ENCODE measurements at places on chromosomes 12 and 14. TPM values are rescaled to one million over a fixed set of nuclear protein-coding genes. Genes with fewer than 3 reads are reported as not detected.

The C12orf56 gene
- not detected for total RNA-seq

DNA sequence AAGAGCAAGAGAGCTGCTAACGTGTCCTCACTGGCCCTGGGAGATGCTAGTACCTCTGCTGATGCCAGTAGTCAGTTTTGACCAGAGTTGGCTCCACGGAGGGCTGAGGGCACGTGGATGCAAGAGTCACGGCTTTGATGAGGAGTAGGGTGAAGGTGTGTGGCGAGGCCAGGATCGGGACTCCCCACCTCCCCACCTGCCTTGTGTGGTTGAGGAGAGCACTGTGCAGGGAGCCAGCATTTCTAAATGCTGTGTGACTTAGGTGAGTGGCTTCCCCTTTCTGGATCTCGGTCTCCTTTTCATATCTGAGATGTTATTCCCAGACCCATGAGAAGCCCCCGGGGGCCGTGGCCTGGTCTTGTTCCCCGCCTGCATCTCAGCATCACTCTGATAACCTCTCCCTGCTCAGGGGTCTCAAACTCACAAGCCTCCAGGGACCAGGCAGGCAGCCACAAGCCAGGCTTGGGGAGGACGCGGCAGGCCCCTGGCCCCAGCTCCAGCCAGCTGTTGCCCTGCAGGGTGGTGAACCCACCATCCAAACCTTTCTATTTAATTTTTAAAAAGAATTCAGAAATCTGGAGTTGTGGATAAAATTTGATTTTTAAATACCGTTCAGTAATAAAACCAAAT, 32.1 kb downstream of the MVK start:
- no peaks in the 10 kb centered on the region for H3K36me3 ChIP-seq
- H3K27ac ChIP-seq: no peak overlapping the region

- H3K4me3 ChIP-seq: no peak overlapping the region
- peaks cover 7% of the 10 kb centered on the region for H3K4me1 ChIP-seq
- H3K27me3 ChIP-seq: no peaks in the 10 kb centered on the region
- H3K27ac ChIP-seq: no peak overlapping the region
Observed at GRCh38 chr14:68369281-68370056, 423.4 kb downstream of the ZFP36L1 start.

DNA sequence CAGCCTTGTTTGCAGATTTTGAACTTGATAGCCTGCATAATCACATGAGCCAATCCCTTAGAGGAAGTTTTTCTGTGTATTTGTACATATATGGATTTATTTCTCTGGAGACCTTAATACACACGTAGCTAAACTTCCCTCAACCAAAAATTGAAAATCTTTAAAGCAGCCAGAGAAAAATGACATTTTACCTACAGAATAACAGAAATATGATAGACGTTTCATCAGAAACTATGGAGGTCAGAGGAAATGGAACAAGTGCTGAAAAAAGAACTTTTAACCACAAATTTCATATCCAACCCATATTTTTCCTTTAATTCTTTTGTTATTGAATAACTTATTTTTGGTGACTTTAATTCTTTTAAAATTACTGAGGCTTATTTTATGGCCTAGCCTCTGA, 177.7 kb downstream of the CCDC91 start:
- H3K36me3 ChIP-seq: no peaks in the 10 kb centered on the region
- H3K4me1 ChIP-seq: no peaks in the 10 kb centered on the region
- no peak overlapping the region for H3K4me3 ChIP-seq
- no peaks in the 10 kb centered on the region for H3K27me3 ChIP-seq

- DNase-seq: no peak
- no peaks in the 10 kb centered on the region for H3K27me3 ChIP-seq
- H3K4me1 ChIP-seq: peaks cover 82% of the 10 kb centered on the region
- H3K36me3 ChIP-seq: no peaks in the 10 kb centered on the region
- H3K4me3 ChIP-seq: no peak overlapping the region
Observed at GRCh38 chr12:122085591-122085990, 7.0 kb downstream of the MLXIP start.

DNA sequence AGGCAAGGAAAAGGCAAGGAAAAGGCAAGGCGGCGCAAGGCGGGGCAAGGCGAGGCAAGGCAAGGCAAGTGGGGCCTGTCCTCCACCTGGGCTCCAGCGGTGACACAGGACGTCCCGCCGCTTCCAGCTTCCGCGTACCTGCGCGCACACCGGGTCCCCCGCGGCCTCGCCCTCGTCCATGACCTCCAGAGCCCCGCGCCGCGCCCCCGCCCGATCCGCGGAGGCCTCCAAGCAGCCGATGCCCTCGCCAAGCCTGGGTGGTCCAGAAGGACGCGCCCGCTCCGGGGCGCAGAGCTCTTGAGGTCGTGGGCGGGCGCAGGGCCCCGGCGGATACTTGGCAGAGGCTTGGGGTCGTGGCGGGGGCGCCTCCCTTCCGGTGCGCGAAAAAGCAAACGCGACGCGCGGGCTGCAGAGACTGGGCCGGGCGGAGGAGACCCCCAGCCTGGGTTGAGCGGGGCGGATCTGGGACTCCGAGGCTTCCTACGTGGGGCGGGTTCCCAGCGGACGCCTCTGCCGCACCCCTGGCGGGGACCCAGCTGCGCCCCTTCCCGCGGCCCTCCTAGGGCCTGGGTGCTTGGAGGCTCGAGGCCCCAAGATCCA, 60.8 kb upstream of the EIF5 start:
- DNase-seq: no peak
- no peak overlapping the region for H3K4me3 ChIP-seq
- no peaks in the 10 kb centered on the region for H3K27me3 ChIP-seq

GRCh38 chr12:73863546-73863945, 674.1 kb upstream of the ATXN7L3B start:
- no peaks in the 10 kb centered on the region for H3K36me3 ChIP-seq
- no peak overlapping the region for H3K27ac ChIP-seq
- H3K4me1 ChIP-seq: no peaks in the 10 kb centered on the region

The INHBC gene
- total RNA-seq: not detected

The TMEM119 gene
- 5.9 TPM for total RNA-seq

All from body of pancreas (tissue), 4 donors.